Panc1 (cell line): ENCODE measurements at places on chromosomes 5 and 9. TPM values are rescaled to one million over a fixed set of nuclear protein-coding genes. Genes with fewer than 3 reads are reported as not detected.

GRCh38 chr5:43110606-43111170, 10.0 kb upstream of the ZNF131 start:
- no peaks in the 10 kb centered on the region for H3K27me3 ChIP-seq
- no peak for DNase-seq
- no peak overlapping the region for H3K4me3 ChIP-seq
- H3K36me3 ChIP-seq, result no peaks in the 10 kb centered on the region
- peaks cover 7% of the 10 kb centered on the region for H3K4me1 ChIP-seq

DNA sequence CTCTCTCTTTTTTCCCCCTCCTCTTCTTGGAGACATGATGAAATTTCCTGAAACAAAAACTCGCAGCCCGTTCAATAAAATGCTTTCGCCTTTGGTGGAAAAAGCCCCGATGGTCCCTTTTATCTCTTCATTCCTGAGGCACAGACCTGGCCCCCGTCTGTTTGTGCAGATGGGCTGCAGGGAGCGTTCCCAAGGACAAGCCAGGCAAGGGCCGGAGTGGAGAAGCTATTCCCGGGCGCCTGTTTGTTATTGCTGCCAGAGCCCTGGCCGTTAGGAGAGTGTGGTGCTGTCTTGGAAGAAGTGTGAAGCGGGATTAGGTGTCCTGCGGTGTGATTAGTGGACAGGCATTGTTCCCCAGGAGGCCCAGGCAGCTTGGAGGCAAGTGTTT, 71.9 kb downstream of the SMIM23 start:
- no peaks in the 10 kb centered on the region for H3K36me3 ChIP-seq
- DNase-seq, result no peak
- no peaks in the 10 kb centered on the region for H3K27me3 ChIP-seq

DNA sequence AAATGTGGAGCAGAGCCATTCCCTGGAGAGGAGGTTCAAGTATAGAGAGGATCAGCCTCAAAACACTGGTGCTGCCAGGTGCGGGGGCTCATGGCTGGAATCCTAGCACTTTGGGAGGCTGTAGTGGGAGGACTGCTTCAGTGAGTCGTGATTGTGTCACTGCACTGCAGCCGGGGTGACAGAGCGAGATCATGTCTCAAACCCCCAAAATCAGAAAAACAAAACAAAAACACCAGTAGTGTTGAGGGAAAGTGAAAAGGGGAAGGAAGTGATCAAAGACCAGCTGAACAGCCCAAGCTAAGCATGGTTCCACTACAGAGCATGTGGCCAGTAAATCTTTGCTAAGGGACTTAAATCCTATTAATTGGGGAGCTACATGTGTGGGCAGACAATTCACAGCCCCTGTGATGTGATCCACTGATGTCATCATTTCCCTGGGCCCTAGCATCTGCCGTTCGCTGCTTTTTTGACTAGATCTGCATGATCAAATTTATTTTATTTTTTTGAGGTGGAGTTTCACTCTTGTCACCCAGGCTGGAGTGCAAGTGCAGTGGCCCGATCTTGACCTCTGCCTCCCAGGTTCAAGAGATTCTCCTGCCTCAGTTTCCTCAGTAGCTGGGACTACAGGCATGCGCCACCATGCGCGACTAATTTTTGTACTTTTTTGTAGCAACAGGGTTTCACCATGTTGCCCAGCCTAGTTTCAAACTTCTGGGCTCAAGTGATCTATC, 2.7 kb upstream of the PCBD2 start:
- no peaks in the 10 kb centered on the region; the same call in 1 of the 2 replicates for H3K36me3 ChIP-seq
- DNase-seq, result no peak
- H3K4me1 ChIP-seq, result peaks cover 7% of the 10 kb centered on the region; the same call in 1 of the 2 replicates

FBXW2 gene
- total RNA-seq, result 46.0 TPM

- no peaks in the 10 kb centered on the region for H3K36me3 ChIP-seq
- no peak overlapping the region for H3K4me3 ChIP-seq
- DNase-seq, result no peak
- no peaks in the 10 kb centered on the region for H3K27me3 ChIP-seq
Observed at GRCh38 chr9:14326264-14326826, 12.4 kb upstream of the NFIB start.
